ENCODE measurements at places on chromosomes 6 and 20.

DNA sequence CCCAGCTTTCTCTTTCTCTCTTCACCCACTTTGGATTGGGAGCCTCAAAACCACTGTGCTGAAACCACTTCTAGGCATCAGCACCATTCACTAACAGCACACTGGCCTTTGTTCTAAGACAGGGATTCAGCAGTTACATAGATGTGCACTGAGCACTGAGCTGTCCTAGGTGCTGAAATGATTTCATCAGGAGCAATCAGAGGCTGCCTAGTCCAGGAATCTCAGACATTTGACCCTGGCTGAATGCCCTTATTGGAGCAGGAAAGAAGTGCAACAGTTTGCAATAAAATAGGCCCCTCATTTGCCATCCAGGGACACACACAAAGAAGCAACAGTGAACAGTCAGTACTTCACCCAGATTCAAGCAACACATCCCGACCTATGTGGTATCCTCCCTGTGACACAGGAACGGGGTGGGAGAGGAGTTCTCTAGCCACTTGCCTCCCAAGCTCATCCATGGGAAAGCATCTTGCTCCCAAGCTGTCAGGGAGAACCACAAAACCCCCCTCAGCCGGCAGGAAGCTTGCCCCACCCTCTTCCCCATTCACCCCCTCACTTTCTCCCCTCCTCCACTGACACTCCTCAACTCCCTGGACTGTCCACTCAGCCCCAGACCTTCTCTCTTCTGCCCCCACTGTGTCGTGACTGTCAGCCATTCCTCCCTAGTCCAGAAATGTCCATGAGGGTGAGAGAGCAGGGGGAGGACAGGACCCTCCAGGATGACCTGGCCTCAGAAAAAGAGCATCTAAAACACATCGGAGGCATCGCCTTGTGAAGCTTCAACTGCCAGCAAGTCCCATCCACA, 304.4 kb downstream of the PREX1 start:
- no peak for DNase-seq

DNA sequence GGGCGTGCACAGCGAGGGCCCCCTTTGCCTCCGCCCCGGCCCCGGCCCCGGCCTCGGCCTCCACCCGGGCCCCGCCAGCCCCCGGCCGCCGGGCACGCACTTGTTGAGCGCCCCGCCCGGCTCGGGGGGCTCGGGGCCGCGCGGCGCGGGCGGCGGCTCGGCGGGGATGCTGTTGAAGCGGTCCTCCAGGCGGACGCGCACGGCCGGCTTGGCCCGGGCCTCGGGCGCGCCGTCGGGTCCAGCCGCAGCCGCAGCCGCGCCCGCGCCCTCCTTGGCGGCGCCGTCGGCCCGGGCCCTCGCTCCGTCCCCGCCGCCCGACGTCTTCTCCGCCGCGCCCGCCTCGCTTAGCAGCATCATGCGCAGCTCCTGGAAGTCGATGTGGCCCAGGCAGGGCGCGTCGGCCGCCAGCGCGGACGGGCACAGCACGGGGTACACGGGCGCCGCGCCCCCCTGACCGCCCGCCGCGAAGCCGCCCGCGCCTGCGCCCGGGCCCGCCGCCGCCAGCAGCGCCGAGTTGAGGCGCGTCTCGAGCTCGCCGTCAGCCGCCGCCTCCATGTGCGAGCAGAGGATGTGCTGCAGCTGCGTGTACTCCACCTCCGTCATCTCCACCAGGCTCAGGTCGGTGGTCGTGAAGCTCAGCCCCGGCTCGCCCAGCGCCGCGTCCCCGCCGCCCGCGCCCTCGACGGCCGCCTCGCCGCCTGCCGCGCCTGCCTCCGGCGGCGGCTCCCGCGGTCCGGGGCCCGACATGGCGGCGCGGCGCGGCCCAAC, 514 bp downstream of the TCFL5 start:
- peak; percentile 45 for DNase-seq

DNA sequence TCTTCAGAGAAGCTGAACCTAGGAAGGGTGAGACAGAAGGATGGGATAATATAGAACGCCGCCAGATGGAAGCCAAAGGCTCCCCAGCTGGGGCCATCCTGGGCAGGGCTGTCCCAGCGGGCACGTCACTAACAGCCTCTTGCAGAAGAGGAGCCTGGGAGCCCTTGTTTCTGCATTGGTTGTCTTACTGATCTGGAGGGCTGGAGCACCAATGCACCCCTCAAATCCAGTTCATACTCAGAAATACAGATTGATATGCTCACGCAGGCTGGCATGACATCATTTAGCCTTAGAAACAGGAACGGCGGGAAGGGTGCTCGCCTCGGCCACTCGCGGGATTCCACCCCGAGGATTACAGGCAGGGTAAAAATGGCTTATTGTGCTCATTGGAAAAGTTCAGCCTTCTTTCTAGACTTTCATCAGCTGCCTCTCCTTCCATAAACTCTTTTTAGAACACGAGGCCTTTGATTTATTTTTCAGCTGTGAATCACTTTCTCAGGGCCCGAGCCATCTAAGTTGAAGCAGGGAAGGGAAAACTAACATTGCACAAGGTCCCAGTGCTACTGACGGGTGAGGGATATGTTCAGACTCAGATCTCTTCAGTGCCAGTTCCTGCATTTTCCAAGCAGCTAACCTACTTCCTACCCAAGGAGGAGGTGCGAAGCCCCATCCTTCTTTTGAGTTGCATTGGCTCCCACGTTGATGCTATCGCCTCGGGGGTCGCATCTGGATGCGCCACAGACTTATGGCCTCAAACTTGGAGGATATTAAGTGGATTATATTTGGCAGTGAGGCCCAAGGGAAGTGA, 82.3 kb downstream of the GMPR start:
- DNase-seq, result no peak

- no peak for DNase-seq
Observed at GRCh38 chr6:38307740-38308139, 332.0 kb downstream of the BTBD9 start.

DNA sequence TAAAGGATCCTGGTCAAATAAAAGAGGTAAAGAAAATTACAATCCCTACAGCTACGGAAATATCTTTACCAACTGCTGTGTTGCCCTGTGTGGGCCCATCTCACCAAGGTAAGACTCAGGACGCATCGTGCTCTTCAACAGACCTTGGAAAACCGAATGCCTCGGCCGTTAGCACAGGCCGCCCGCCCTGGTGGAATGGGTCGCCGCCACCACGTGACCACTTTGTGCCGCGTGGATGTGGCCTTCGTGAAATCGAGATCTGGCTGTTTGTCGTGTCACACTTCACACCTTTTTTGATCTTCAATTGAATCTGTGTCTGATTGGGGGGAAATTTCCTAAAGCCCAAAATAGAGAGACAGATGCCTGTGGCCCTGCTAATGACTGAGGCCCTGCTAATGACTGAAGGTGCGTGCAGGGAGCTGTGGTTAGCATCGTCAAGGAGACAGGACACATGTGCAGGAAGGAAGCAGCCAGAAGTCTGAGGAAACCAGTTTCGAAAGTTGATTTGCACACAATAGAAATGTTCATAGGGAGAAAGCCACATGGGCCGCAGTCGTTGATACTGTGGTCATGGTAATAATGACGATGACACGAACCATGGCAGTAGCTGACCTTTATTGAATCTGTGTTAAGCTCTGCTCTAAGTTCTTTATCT, 175.7 kb upstream of the SNX9 start:
- no peak for DNase-seq

DNA sequence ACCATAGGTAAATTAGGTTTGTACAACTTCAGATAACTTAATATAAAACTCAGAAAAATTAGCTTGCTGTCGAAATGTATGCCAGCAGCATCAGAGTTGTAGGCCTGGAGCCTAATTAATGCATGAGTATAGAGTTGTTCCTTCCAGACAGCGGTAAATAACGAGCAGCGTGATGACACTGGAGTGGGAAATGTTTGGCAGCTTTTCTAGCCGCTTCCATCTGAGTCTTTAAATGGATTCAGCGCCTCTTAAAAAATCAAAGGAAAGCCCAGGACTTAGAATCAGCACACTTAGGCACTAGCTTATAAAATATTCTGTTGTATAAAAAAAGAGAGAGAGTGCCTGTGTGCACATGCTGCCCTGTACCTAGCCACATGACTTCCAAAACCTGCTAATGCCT, 43.7 kb upstream of the SYNJ2 start:
- no peak for DNase-seq

- DNase-seq, result no peak
Observed at GRCh38 chr20:24489193-24489592, 19.8 kb downstream of the SYNDIG1 start.

GRCh38 chr6:3575166-3575565, 118.3 kb upstream of the SLC22A23 start:
- DNase-seq, result no peak

- DNase-seq, result no peak
Observed at GRCh38 chr20:38903335-38903734, 22.9 kb upstream of the FAM83D start.

DNA sequence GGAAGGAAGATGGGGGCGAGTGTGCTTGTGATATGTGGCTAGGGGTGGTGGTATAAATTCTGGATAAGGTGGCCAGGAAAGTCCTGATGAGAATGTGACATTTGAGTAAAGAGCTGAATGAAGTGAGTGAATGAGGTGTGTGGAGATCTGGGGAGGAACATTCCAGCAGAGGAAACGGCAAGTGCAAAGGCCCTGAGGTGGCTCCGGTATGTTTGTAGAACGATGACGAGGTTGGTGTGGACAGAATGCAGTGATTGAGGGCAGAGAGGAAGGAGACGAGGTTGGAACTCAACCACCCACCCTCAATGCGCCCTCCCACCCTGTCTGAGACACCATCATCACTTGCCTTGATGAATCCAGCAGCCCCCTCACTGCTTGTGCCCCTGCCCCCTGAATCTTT, 214.1 kb upstream of the RNF24 start:
- no peak for DNase-seq

GRCh38 chr6:14959324-14959885, 286.5 kb upstream of the JARID2 start:
- no peak for DNase-seq

DNA sequence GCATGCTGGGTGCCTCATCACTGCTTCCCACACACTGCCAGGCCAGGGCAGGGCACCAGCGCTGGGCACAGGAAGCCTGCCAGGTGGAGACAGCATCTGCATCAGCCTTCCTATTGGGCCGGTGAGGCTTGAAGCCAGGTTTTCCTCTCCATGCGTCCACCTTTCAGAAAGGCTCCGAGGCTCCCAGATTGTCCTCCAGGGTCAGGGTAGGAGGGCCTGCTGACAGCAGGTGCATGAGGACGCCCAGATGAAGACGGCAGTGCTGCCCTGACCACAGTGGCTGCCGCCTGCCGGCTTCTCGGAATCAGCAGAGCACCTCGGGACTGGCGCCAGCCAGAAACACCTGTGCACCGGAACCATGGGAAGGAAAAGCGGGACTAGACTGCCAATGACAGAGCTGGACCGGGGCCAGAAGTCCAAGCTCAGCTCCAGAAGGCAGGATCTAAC, 170.5 kb upstream of the CST7 start:
- no peak for DNase-seq

GRCh38 chr6:170450916-170451761, 102.0 kb downstream of the PSMB1 start:
- DNase-seq, result no peak

DNA sequence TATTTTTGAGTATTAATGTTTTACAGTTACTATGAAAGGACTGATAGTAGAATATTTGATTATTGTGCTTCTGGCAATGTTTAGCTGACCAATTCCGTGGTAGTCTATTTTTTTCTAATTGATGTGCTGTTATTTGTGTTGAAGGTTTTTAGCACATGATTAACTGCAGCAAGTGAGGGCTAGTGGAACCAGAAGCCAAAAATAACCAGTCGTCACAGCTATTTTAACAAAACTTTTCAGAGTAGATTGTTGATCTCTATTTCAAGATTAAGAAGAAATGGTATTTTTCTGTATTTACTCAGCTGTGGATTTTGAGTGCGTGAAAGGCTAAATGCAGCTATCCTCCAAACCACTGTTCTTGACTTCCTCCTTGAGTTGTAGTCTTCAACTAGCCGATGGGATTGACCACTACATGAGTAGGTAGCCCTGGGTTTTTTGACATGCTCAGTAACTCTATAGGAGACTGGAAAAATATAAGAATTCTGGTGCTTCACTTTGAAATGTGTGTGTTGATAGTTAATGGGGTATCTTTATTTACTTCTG, 258.0 kb downstream of the ZFAND3 start:
- DNase-seq, result no peak

DNA sequence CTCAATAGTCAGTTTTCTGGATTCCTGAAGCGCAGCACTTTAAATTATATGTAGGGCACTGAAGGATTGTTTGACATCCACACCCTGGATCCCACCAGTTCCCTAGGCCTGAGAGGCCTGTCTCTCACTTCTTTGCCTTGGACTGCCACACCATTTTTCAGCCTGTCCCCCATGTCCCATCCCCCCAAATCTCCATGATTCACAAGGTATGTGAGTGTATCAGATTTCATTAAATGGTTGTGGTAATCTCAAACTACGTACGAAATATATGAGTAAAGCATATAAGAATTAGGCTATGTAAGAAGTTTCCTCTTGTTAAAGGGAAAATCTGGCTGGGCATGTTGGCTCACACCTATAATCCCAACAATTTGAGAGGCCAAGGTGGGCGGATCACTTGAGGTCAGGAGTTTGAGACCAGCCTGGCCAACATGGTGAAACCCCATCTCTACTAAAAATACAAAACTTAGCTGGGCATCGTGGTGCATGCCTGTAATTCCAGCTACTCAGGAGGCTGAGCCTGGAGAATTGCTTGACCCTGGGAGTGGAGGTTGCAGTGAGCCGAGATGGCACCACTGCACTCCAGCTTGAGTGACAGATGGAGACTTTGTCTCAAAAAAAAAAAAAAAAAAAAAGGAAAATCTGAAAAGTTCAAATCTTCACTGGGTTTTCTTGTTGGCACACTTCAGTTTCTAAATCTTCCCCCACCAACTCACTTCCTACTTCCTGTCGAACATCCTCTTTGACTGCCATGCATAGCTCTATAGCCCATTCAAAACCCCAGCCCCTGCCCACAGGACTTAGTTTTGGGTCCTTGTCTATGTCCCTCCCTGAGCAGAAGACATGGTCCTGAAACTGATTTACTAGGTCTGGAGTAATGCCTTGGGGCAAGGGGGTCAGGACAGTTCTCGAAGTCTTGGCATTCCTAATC, 97.3 kb upstream of the SHLD1 start:
- no peak for DNase-seq
